ENCODE measurements at places on chromosomes 7 and 10. TPM values are rescaled to one million over a fixed set of nuclear protein-coding genes. Genes with fewer than 3 reads are reported as not detected.

- H3K36me3 ChIP-seq: no peaks in the 10 kb centered on the region
- H3K27ac ChIP-seq: no peak overlapping the region
- no peak for DNase-seq
- no peak overlapping the region for H3K4me3 ChIP-seq
- H3K27me3 ChIP-seq: no peaks in the 10 kb centered on the region
Measured at GRCh38 chr10:60932756-60933155, 11.2 kb downstream of the RHOBTB1 start.

DNA sequence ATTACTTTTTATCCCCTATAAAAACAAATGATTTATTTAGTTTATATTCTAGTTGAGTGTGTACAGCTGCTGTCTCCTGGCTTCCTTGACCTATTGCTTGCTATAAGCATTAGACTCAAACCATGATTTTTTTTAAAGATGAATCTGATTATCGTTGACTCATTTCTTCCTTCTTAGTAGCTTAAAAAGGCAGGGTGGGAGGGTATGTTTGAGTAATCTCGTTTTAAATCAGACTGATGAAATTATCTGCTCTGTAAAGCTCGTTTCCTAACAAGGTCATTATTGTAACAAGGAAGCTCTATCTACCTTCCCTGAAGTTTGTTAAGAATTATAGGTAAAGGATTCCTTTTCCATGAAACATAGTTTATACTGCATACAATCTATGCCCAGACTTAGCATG, 276.3 kb upstream of the KCND2 start:
- no peaks in the 10 kb centered on the region for H3K4me1 ChIP-seq
- DNase-seq: no peak
- no peak overlapping the region for H3K27ac ChIP-seq
- H3K27me3 ChIP-seq: no peaks in the 10 kb centered on the region

ACHE gene
- 9.3 TPM for total RNA-seq

AGAP9 gene
- total RNA-seq: 10.1 TPM

ARL5B gene
- 11.8 TPM for total RNA-seq

DNA sequence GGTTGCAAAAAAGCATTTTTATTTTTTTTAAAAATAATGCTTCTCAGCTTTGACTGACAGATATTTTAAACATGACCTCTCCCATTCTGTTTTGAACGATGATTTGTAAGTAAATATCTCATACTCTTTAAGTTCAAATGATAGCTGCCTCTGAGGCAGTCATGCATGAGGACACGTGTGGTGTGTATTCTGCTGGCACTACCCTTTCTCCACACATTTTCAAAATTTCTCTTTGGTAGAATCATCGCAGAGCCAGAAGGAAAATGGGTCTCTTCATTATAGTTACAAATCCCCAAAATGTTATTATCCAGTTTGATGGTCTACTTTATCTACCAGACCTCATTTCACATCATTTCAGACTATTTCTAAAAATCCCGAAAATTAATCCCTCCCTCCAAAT, 55.1 kb downstream of the FZD1 start:
- no peak for DNase-seq
- H3K27ac ChIP-seq: no peak overlapping the region
- H3K4me1 ChIP-seq: no peaks in the 10 kb centered on the region
- H3K4me3 ChIP-seq: no peak overlapping the region
